Activated CD4-positive, alpha-beta T cell treated with anti-CD3 and anti-CD28 coated beads, Interleukin-2, amount 10 ng/mL, durations not matched to agents 24 days and 14 days (primary cell): ENCODE measurements at places on chromosomes 12 and 14. TPM values are rescaled to one million over a fixed set of nuclear protein-coding genes. Genes with fewer than 3 reads are reported as not detected.

Gene PMEL
- total RNA-seq = not detected in 2 replicates

DNA sequence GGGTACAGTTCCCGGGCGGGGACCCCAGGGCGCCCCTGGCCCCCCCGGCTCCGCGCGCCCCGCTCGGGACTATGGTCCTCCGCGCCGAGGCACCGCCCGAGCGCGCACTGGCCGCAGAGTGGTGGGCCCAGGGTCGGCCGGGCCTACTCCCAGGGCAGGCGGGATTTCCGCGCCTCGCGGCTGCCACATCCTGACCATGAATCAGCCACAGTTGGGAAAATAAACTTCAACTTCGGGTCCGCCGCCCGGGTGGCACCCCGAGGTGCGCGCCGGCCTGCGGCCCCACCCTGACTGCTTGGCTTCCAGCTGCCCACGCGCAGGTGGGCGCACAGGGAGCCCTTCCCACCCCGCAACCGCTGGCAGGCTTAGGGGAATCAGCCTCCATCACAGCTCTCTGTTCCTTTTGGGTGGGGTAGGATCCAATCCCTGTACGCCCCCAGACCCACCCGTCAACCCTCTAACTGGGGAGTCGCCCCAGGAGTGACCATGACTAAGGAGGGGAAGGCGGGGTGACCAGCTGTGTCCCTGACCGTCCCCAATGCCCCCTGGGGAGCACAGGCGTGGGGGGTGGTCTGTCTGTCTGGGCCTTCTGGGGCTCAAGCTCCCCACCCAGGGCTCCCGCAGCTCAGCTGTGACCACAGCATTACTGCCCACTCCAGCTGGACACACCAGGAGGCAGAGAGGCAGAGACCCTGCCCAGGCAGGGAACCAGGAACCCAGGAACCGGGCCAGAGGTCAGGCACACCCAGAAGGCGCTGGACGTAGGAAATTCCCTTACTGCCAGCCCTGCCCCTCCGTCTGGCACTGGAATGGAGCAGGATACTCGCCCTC lies 678 bp downstream of the INF2 start:
- H3K4me1 ChIP-seq = peaks cover 48% of the 10 kb centered on the region
- peak overlapping the region; percentile 58 for H3K27ac ChIP-seq
- peak; percentile 76 for DNase-seq
- peaks cover 2% of the 10 kb centered on the region for H3K27me3 ChIP-seq

DNA sequence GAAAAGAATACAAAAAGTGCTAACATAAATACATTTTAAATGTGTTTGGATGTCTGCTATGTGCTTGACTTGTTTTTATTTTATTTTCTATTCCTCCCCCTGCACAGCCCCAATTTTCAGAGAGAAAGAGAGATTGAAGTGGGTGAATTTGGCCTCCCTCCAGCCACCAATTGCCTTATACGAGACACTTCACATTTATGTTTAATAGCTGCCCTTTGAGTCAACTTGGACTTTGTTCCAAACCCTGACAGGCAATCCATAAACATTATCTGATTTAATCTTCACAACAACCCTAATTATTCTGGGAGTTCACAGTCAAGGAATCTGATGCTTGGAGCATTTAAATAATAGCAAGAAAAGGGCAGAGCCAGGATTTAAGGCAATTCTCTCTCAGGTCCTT lies 161.7 kb downstream of the SLC15A4 start:
- H3K4me1 ChIP-seq = no peaks in the 10 kb centered on the region
- DNase-seq = no peak
- no peaks in the 10 kb centered on the region for H3K27me3 ChIP-seq
- no peaks in the 10 kb centered on the region for H3K36me3 ChIP-seq
- no peak overlapping the region for H3K4me3 ChIP-seq

DNA sequence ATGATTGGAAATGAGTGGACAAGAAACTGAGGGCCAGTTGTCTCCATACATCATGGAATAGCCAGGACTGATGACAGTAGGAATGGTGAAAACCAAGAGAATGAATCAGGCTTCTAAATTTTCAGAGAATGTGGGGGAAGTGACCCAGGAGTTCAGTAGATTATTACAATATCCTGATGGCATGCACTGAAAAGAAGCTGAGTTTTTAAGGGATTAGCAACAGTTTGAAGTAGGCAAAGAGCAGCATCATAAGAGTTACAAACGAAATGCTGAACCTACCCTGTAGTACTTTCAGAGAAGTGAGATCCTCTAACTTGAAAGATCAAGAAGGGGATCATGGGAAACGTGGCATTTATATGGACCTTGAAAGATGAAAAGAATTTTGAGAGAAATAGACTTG lies 13.2 kb downstream of the SLC2A14 start:
- H3K27ac ChIP-seq = no peak overlapping the region
- H3K4me3 ChIP-seq = no peak overlapping the region
- H3K4me1 ChIP-seq = peaks cover 10% of the 10 kb centered on the region
- no peak for DNase-seq
- H3K36me3 ChIP-seq = no peaks in the 10 kb centered on the region
- peaks cover 14% of the 10 kb centered on the region for H3K27me3 ChIP-seq

Gene TAS2R7
- not detected in 2 replicates for total RNA-seq

GRCh38 chr12:55631733-55632132 lies 5.0 kb upstream of the OR10P1 start:
- no peak for DNase-seq
- H3K4me3 ChIP-seq = no peak overlapping the region
- H3K27ac ChIP-seq = no peak overlapping the region

- no peaks in the 10 kb centered on the region for H3K36me3 ChIP-seq
- no peaks in the 10 kb centered on the region for H3K27me3 ChIP-seq
- no peak overlapping the region for H3K27ac ChIP-seq
- H3K4me3 ChIP-seq = no peak overlapping the region
- H3K4me1 ChIP-seq = no peaks in the 10 kb centered on the region
Measured at GRCh38 chr12:80230068-80230467, 130.7 kb downstream of the OTOGL start.

GRCh38 chr12:101485021-101485420 lies 9.9 kb downstream of the SPIC start:
- no peaks in the 10 kb centered on the region for H3K36me3 ChIP-seq
- H3K27me3 ChIP-seq = no peaks in the 10 kb centered on the region
- DNase-seq = no peak
- no peak overlapping the region for H3K4me3 ChIP-seq
- H3K27ac ChIP-seq = no peak overlapping the region
- no peaks in the 10 kb centered on the region for H3K4me1 ChIP-seq

DNA sequence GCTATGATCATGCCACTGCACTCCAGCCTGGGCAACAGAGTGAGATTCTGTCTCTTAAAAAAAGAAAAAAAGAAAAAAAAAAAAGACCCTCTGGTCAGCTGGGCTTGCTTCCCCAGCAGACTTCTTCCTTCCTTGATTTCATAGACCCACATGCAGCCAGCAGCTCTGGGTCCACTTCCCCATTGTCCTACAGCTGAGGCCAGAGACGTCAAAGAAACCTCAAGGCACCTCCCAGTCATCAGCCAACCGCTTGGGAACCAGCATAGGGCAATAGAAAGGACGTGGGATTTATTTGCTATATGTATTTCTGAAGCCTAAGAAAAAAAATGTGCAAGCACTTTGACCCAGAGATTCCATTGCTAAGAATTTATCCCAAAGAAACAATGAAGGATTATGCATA lies 35.4 kb upstream of the SPPL3 start:
- no peak overlapping the region for H3K4me3 ChIP-seq
- no peak overlapping the region for H3K27ac ChIP-seq
- DNase-seq = no peak
- no peaks in the 10 kb centered on the region for H3K36me3 ChIP-seq
- H3K27me3 ChIP-seq = peaks cover 13% of the 10 kb centered on the region

Gene TAS2R8
- not detected in 2 replicates for total RNA-seq

Gene CPNE8
- 5.5 and 9.8 TPM in 2 replicates for total RNA-seq

GRCh38 chr14:100955201-100955600 lies 51.7 kb upstream of the RTL1 start:
- no peak overlapping the region for H3K4me3 ChIP-seq
- DNase-seq = no peak
- peaks cover 16% of the 10 kb centered on the region for H3K27me3 ChIP-seq
- no peaks in the 10 kb centered on the region for H3K36me3 ChIP-seq
- H3K27ac ChIP-seq = no peak overlapping the region

DNA sequence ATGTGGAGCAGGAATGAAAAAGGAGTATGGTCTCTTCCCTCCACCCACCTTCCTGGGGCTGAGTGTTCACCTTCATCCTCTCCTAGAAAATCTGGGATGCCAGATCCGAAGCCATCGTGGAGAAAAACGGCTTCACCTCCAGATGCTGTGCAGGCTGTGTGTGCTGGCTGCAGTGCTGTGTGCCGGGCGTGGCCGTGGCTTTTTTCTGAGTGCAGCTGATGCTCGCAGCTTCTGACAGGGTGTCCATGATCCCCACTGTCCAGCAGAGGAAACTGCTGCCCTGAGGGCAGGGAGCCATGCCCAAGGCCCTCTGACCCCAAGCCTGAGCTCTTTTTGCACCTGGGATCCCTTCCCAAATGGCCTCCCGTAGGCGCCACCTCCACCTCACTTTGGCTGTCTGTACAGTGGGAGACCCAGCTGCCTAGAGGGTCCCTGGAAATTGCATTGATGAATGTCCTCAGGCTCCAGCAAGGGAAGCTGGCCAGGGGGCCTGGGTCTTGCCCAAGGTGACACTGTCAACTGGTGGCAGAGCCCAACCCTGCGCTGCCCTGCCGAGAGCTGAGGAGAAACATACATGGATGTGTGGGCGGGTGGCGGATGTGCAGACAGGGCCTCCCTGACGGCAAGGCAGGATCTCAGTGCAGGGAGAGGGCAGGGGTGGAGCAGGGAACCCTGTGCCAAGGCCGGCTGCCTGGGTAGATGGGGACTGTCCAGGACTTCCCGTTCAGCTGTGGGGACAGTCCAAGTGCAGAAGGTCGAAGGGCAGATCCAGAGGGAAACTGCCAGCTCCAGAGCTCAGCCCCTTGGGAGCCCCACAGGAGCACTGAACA lies 53.3 kb downstream of the BEGAIN start:
- H3K27me3 ChIP-seq = no peaks in the 10 kb centered on the region
- no peak overlapping the region for H3K4me3 ChIP-seq
- peaks cover 3% of the 10 kb centered on the region for H3K4me1 ChIP-seq
- no peaks in the 10 kb centered on the region for H3K36me3 ChIP-seq
- no peak overlapping the region for H3K27ac ChIP-seq

DNA sequence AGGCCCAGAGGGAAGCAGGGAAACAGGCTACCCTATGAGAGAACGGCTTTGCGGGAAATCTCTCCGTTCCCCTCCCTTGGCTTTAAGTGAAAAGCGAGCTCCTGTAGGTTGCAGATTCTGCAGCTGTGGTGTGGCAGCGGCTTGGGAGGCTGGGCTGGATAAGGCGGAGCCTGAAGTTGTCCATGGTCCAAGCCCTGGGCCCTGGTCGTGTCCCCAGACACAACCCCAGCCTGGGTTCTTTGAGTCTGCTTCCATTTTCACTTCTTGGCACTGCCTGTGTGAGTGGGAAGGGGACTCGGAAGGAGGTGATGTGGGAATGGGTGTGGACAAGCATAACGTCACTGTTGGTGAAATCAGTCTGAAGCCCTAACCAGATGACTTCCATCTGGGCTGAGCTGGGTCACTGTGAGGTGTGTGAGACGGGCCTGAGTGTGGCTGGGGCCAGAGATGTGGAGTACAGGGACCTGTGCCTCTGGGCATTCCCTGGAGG lies 43.0 kb upstream of the CTDSP2 start:
- no peaks in the 10 kb centered on the region for H3K36me3 ChIP-seq
- DNase-seq = no peak
- H3K4me3 ChIP-seq = no peak overlapping the region
- H3K4me1 ChIP-seq = peaks cover 19% of the 10 kb centered on the region
- H3K27ac ChIP-seq = no peak overlapping the region

- no peak overlapping the region for H3K27ac ChIP-seq
- H3K36me3 ChIP-seq = peaks cover 4% of the 10 kb centered on the region
- H3K27me3 ChIP-seq = no peaks in the 10 kb centered on the region
- H3K4me1 ChIP-seq = peaks cover 25% of the 10 kb centered on the region
- no peak for DNase-seq
Measured at GRCh38 chr12:46465307-46465706, 92.7 kb upstream of the SLC38A2 start.

Gene SOAT2
- total RNA-seq = not detected in 2 replicates

DNA sequence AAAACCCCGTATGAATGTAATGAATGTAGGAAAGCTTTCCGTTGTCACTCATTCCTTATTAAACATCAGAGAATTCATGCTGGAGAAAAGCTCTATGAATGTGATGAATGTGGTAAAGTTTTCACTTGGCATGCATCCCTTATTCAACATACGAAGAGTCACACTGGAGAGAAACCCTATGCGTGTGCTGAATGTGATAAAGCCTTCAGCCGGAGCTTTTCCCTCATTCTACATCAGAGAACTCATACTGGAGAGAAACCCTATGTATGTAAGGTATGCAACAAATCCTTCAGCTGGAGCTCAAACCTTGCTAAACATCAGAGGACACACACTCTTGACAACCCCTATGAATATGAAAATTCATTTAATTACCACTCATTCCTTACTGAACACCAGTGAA lies 23.8 kb downstream of the ZNF891 start:
- peaks cover 76% of the 10 kb centered on the region for H3K36me3 ChIP-seq
- H3K4me3 ChIP-seq = no peak overlapping the region
- DNase-seq = no peak
- H3K27me3 ChIP-seq = no peaks in the 10 kb centered on the region
